ENCODE measurements at places on chromosomes 1 and 21.

GRCh38 chr1:167617153-167618147 lies 12.6 kb upstream of the RCSD1 start:
- DNase-seq = no peak

GRCh38 chr1:170854677-170855076 lies 80.7 kb upstream of the MROH9 start:
- DNase-seq = no peak

DNA sequence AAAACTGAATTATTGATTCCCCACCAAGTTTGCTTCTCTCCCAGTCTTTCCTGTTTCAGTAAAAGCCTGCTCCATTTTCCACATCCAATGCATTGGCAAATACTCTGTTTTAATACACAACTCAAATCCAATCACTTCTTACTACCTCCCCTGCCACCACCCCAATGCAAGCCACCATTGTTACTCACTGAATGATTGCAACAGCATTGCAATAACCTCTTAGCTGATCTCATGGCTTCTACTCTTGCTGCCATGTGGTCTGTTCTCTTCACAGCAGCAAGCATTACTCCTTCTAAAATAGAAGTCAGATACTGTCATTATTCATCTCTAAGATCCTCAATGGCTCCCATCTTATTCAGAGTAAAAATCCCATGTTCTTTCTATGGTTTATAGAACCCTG lies 123.4 kb downstream of the ATP6V1G3 start:
- no peak for DNase-seq

DNA sequence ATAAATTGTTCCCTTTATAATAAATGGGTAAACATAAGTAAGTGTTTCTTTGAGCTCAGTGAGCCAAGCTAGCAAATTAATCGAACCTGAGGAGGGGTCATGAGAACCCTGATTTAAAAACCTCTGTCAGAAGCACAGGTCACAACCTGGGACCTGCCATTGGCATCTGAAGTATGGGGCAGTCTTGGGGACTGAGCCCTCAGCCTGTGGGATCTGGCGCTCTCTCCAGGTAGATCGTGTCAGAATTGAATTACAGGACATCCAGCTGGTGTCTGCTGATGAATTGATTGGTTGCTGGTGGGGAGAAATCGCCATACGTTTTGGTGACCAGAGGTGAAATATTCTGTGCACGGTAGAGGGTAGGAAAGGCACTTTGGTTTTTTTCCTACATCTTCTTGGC lies 17.5 kb downstream of the UCK2 start:
- no peak for DNase-seq

- no peak for DNase-seq
Observed at GRCh38 chr21:15138490-15138889, 73.7 kb upstream of the NRIP1 start.

- no peak for DNase-seq
Observed at GRCh38 chr1:90501281-90501680, 215.8 kb downstream of the BARHL2 start.

- no peak for DNase-seq
Observed at GRCh38 chr1:25706146-25707089, 89.8 kb downstream of the MAN1C1 start.

- DNase-seq = peak; percentile 90
Observed at GRCh38 chr1:205321162-205321958, at the start of gene NUAK2. Gene NUAK2 (minus strand): TSS chr1:205321745. CDS start chr1:205321628, 117 bp downstream.

- DNase-seq = no peak
Observed at GRCh38 chr1:231727171-231727570, 100.6 kb downstream of the DISC1 start.

DNA sequence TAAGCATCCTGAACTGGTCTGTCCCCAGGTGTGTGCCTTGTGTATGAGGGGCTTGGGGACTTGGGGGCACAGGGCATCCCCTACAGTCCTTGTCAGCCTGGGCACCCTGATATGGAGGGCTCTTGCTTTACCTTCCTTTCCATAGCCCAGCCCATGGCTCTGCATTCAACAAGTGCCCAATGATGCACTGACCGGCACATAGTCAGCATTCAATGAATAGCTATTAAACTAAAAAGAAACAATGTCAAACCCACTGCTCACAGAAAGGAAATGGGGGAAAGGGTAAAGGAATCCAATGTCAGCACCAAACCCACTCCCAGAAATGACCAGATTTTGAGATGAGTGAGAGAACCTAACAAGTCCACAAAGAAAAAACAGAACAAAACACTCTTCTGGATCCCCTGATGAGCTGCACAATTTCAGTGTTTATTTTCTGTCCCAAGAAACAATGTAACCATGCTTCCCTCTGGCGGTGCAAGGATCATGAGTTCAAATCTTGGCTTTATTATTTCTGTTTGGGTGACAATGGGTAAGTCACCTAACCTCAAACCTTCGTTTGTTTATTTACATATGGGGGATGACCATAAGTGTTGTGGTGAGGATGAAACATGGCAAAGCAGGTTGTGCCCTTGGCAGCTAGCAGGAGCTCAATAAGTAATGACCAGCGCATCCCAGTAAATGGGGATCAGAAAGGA lies 22.0 kb downstream of the SYT6 start:
- DNase-seq = no peak

DNA sequence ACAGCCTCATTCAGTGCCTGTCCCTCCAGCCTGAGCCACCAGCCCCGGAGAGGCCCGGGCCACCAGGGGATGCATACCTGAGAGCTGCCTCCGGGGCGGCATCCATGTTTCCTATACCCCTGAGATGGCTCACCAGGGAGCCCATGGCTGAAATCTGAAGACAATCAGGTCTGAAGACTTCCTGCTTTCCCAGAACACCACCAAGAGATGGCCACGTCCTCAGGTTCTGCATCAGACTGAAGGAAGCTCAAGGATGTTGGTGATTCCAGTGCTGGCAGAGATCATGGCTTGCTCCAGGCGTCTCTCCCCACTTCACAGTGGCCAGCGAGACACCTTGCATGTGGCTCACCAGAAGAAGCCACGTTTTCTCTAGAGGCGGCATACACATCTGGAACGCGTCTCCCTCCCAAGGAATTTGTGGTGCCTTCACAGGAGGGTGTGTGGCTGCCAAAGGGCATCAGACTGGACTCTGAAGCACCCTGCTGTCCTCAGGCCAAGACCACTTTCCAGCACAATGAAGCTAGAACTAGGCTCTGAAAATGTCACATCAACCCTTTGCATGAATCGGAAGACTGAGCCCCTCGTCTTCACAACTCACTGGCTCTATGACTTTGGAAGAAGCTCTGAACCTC lies 170.7 kb upstream of the IRF2BP2 start:
- peak; percentile 39 for DNase-seq

- no peak for DNase-seq
Observed at GRCh38 chr1:31790140-31790539, 25.7 kb downstream of the SPOCD1 start.

DNA sequence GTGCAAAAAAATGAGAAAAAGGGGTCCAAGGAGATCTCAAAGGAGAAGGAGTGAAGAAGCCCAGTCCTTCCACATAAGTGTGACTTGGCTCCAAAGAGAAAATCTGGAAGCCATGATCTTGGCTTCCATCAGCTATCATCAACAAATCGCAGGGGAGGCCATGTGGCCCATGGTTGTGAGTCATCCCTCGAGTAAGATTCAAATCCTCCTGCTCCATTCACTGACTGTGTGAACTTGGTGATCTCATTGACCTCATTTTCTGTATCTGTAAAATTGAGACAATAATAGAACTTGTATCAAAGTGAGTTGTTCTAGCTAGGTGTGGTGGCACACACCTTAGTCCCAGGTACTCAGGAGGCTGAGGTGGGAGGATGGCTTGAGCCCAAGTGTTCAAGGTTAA lies 79.1 kb upstream of the OLIG2 start:
- no peak for DNase-seq

DNA sequence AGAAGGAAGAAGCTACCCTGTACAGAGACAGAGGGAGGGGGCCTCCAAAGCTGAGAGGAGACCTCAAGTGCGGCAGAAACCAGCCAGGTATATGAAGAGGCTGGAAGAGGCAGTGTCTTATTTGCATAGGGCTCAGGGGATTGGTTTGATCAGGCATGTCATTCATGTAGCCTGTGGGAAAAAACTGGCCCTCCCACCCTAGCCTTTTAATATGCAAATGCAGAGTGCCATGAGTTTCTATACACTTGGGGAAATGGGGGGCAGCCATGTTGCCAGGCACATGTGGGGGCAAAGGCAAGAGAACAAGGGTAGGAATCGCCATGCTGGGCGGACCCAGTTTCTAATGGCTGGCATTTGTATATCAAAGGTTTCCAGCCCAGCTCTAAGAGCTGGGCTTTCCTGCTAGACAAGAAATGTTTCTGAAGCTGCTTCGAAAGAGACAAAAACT lies 172.7 kb downstream of the RASAL2 start:
- DNase-seq = no peak

- DNase-seq = no peak
Observed at GRCh38 chr1:38790422-38791163, 69.0 kb downstream of the RRAGC start.
